ENCODE measurements at places on chromosomes 1 and 21.

DNA sequence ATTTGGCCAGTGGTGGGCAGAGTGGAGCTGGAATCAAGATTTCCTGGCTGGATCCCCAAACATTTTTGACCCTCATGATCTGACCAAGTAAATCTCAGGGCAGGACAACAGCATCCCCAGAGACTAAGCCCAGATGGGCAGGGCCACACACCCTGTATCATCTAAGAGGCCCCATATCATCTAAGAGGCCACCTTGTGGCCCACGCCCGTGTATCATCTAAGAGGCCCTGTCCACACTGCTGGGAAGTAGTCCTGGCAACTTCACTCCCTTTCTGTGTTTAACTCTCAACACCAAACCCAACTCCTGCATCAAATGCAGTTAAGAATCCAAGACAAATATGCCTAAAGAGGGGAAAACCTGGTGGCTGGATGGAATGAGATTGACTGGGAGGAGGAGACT, 81.6 kb upstream of the SSX2IP start:
- DNase-seq = no peak

GRCh38 chr1:14748151-14748550, 149.7 kb downstream of the KAZN start:
- no peak for DNase-seq

DNA sequence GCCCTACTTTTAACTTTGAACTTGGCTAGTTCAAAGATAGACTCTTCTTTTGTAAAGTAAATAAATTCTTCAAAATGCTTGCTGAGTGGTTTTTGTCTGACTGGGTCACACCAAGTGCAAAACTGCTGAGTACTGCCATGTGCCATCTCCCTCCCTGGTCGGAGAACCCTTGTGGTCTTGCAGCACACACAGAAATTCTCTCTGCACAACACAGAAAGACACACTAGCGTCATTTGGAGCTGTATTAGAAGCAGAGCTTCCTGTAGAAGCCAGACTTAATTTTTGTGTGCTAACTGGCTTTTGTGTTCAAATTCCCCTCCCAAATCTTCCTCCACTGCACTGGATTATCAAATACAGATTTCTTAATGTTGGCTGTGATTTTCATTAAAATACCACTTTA, 2.5 kb downstream of the PSMB4 start:
- no peak for DNase-seq

DNA sequence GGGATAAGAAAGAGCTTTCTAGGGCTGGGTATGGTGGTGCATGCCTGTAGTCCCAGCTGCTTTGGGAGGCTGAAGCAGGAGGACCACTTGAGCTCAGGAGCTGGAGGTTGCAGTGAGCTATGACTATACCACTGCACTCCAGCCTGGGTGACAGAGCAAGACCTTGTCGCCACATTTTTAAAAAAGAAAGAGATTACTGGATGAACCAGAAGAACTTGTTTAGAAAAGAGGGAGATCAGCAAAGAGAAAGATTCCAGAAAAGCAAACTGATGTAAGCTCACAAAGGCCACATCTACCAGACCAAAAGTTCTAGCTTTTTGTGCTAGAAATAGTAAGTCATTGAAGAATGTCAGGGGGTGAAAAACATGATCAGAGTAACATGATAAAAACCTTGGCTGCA, 117.6 kb downstream of the KIAA0319L start:
- no peak for DNase-seq

DNA sequence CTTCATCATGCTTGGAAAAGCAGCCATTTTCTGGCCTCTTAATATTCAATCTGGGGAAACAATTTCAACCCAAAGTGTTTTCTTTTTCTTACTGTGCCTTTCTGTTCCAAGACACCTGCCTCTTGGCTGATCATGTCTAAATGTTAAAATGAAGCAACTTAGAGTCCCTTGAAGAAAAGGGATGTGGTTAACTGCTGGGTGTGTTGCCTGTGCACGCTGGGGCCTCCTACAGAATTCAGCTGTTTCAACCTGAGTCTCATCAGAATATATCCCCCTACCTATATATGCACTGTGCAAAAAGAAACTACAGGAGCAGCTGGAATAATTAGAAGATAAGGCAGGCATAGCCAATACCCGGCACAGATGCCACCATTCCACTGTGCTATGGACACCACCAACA, 222.0 kb downstream of the OMA1 start:
- no peak for DNase-seq

DNA sequence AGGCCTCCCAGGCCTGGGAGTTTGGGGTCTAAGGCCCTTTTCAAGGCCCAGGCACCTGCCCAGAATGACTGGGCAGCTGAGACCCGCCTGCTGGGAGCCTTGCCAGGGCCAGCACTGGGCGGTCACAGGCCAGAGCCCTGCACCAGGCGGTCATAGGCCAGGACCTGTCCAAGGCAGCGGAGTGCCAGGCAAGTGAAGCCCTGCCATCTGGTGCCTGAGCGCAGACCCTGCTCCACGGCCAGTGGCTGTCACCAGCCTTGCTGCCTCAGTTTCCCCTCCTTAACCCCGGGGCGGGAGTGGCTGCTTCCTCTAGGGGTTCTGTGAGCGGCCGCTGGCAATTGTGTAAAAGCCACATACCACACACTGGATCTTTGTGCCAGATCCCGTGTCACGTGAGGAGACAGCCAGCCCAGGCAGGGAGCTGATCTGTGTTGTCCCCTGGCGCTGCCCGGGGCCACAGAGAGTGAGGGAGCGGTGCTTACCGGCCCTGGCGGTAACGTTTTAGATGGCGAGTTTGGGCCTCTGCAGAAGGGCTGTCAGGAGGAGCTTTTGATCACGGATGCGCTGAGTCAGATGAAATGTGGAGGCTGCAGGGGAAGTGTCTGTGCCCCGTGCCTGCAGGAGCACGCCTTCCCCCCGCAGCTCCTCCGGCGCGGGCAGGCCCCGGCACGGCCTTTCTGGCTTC, 4.6 kb downstream of the COL18A1 start:
- no peak for DNase-seq

DNA sequence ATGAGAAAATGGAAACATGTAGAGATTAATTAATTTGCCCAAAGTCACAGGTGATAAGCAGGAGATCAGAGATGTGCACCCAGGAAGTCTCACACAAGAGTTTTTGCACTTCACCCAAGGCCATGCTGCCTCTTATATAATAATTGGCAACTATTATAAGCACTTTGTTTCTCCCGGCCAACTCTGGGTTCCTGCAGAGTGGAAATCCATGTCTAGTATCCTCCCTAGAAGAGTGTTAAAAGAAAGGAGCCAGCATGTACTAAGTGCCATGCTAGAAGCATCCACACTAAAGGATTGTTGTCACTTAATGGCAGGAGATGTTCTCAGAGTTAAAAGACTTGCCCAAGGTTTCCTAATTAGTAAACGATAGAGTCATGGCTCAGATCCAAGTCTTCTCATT, 470.3 kb downstream of the OMA1 start:
- no peak for DNase-seq

- no peak for DNase-seq
Measured at GRCh38 chr1:156777573-156777972, 10.2 kb downstream of the PRCC start.

- no peak for DNase-seq
Measured at GRCh38 chr1:231778009-231778719, 151.6 kb downstream of the DISC1 start.

DNA sequence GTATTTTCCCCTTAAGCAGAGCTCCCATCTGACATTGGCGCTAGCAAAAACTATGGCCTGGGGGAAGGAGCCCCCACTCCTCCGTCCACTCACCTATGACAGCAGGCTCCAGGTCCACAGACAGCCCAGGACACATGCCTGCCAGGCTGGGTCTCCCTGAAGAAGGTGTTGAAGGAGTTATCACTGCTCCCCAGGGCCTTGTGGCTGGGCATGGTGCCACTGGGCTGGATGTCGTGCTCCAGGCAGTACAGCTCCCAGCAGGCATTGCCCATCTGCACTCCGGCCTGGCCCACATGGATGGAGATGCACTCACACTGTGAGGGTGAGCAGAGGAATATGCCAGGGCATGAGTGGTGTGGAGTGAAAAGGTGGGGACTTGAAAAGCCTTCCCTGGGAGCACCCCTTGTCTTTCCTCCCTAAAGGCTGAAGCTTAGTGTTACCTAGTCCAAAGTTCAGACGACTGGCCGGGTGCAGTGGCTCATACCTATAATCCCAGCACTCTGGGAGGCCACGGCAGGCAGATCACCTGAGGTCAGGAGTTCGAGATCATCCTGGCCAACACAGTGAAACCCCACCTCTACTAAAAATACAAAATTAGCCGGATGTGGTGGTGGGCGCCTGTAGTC, 30.0 kb downstream of the RABIF start:
- DNase-seq = no peak

GRCh38 chr1:27886353-27886679, 14.0 kb downstream of the THEMIS2 start:
- DNase-seq = no peak

DNA sequence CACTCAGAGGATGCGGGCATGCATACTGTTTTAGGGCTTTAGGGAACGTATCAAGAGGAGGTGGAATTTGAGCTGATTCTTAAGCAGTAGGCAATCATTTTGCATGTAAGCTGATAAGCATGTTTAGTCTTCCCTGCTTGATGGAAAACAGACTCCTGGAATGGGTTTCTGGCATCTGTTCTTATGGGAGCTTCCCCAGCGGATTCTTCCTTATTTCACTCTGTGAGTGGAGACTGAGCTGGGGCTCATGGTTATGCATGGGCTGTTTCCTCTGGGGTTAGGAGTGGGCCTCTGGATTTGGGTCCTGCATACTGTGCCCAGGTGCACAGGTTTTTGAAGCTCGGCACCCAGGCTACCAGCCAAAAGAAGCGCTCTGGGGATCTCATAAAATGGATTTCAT, 93.4 kb downstream of the DIRAS3 start:
- no peak for DNase-seq

DNA sequence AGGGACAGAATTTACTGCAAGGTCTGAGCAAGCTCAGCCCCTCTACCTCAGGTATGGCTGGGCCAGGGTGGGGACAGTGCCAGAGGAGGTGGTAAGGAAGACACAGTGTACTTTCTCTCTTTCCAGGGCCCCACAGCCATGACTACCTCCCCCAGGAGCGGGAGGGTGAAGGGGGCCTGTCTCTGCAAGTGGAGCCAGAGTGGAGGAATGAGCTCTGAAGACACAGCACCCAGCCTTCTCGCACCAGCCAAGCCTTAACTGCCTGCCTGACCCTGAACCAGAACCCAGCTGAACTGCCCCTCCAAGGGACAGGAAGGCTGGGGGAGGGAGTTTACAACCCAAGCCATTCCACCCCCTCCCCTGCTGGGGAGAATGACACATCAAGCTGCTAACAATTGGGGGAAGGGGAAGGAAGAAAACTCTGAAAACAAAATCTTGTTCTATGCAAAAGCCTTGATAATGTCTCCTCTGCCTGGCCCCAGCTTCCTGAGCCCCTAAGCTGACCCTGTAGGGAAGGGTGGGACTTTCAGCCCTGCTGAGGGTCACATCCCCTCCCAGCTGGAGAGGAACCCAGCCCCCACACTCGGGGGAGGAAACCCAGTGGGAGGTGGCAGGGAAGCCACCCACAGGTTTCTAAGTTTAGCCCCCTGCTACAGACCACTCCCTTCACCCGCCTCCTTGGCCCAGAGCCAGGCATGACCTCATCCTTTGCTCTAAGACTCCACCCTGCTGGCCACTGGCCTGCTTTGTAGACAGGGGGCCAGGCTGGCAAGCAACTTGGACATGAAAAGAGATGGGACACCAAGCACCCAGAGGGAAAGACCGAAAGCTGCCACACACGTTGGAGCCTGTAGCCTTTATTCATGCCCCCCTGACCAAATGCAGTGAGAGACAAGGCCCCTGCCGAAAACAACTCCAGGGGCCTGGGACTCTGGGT, 6.4 kb downstream of the RHOC start:
- peak; percentile 37 for DNase-seq

- peak; percentile 59 for DNase-seq
Measured at GRCh38 chr1:213622365-213623063, 365.3 kb upstream of the PROX1 start.

DNA sequence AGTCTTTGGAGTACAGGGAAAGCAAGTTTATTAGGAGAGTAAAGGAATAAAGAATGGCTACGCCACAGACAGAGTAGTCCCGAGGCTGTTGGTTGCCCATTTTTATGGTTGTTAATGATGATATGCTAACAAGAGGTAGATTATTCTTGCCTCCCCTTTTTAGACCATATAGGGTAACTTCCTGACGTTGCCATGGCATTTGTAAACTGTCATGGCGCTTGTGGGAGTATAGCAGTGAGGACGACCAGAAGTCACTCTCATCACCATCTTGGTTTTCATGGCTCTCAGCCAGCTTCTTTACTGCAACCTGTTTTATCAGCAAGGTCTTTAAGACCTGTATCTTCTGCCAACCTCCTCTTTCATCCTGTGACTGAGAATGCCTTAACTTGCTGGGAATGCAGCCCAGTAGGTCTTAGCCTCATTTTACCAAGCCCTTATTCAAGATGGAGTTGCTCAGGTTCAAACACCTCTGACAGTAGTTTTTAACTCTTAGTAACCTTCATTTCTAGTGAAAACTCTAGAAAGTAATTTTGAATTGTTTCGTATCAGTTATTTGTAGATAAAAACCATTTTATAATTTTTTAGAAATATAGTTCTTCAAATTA, 26.2 kb downstream of the TCP10L start:
- no peak for DNase-seq

DNA sequence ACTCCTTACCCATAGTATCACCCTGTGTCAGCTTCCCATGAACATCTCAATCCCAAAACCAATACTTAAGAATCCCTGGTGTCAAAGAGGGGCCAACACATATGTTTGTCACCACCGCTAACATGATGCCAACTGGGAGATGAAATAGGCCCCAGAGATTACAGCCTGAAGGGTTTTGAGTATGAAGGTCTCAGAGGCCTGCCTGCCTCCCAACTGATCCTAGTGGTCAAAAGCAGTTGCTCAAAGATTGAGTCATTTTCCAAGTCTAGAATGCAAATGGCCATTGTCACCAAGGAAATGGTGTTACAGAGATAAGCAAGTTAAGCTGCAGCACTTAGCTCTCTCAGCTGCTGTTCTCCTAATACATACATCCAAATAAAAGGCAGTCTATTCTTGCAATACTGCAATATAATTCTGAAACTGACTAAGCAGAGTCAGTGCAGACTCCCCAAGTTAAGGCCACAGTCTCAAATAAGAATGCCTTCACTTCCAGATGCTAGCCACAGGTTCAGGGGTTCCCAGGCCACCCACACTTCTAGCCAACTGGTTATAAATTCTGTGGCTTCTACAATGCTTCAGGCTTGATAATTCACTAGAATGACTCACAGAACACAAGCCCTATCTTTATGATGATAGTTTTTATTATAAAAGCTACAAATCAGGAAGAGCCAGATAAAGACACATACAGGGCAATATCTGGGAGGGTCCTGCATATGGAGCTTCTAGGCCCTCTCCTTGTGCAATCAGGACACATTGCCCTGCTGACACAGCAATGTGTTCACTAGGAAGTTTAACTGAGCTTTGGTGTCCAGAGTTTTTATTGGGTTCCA, 18.7 kb downstream of the DUSP10 start:
- no peak for DNase-seq
